Smooth muscle cell of the umbilical artery (primary cell): ENCODE measurements at places on chromosomes 16 and 17. TPM values are rescaled to one million over a fixed set of nuclear protein-coding genes. Genes with fewer than 3 reads are reported as not detected.

CACNG4 gene
- not detected in 2 replicates for total RNA-seq

SMTNL2 gene
- under 0.01 TPM in 1 of 2 replicates, not detected in the other for total RNA-seq

MT1B gene
- total RNA-seq = not detected in 2 replicates

GPR179 gene
- total RNA-seq = under 0.01 and 0.14 TPM in 2 replicates

TBC1D28 gene
- total RNA-seq = not detected in 2 replicates

JUP gene
- 12.8 and 32.9 TPM in 2 replicates for total RNA-seq

PRKCB gene
- total RNA-seq = under 0.01 and 0.30 TPM in 2 replicates

HBA2 gene
- total RNA-seq = not detected in 2 replicates

PPP1R27 gene
- 0.09 TPM in 1 of 2 replicates, not detected in the other for total RNA-seq

MT3 gene
- not detected in 2 replicates for total RNA-seq

TNFRSF13B gene
- not detected in 2 replicates for total RNA-seq

GJD3 gene
- total RNA-seq = 0.69 TPM in 1 of 2 replicates, not detected in the other

TLCD3B gene
- under 0.01 and 0.09 TPM in 2 replicates for total RNA-seq

CCP110 gene
- 11.0 and 18.9 TPM in 2 replicates for total RNA-seq

CCL16 gene
- total RNA-seq = not detected in 2 replicates

GPRC5C gene
- 0.09 and 0.89 TPM in 2 replicates for total RNA-seq

ALDH3A1 gene
- total RNA-seq = not detected in 2 replicates

ZFPM1 gene
- 3.9 and 6.0 TPM in 2 replicates for total RNA-seq

DBNDD1 gene
- 0.89 and 3.5 TPM in 2 replicates for total RNA-seq

C17orf100 gene
- total RNA-seq = 0.55 and 0.59 TPM in 2 replicates

RAB26 gene
- total RNA-seq = 2.3 and 3.0 TPM in 2 replicates

TBC1D3 gene
- total RNA-seq = not detected in 2 replicates

ALKBH5 gene
- total RNA-seq = 129 TPM in 2 replicates

NPIPB9 gene
- total RNA-seq = 3.6 and 4.6 TPM in 2 replicates

TK2 gene
- total RNA-seq = 48.4 and 54.3 TPM in 2 replicates

NKD1 gene
- total RNA-seq = under 0.01 TPM in 2 replicates

PRR14 gene
- total RNA-seq = 8.0 and 8.7 TPM in 2 replicates

B4GALNT2 gene
- not detected in 2 replicates for total RNA-seq

WNK4 gene
- 1.5 and 5.3 TPM in 2 replicates for total RNA-seq

DRC3 gene
- 0.37 and 0.59 TPM in 2 replicates for total RNA-seq
